ENCODE measurements at places on chromosomes 16 and 17. TPM values are rescaled to one million over a fixed set of nuclear protein-coding genes. Genes with fewer than 3 reads are reported as not detected.

MYLK3 gene
- total RNA-seq: 0.14 TPM

WSB1 gene
- total RNA-seq: 85.3 TPM

HOXB8 gene
- total RNA-seq: 7.3 TPM

PRSS22 gene
- 1.5 TPM for total RNA-seq

LGALS9B gene
- total RNA-seq: not detected

NUPR1 gene
- 11.2 TPM for total RNA-seq

ALDH3A1 gene
- 777 TPM for total RNA-seq

RAB37 gene
- 1.0 TPM for total RNA-seq

AOC3 gene
- 1.5 TPM for total RNA-seq

PLLP gene
- 1.4 TPM for total RNA-seq

CCL14 gene
- not detected for total RNA-seq

TMEM114 gene
- not detected for total RNA-seq

KRT25 gene
- total RNA-seq: not detected

MEIOB gene
- 1.3 TPM for total RNA-seq

TEKT5 gene
- not detected for total RNA-seq

REXO5 gene
- 4.9 TPM for total RNA-seq

ZNF19 gene
- 1.8 TPM for total RNA-seq

TGFB1I1 gene
- 38.0 TPM for total RNA-seq

VPS35 gene
- 79.3 TPM for total RNA-seq

UNC13D gene
- total RNA-seq: 6.2 TPM

ADGRG3 gene
- total RNA-seq: 0.52 TPM

All from A549 treated with Mapracorat at 1 μM for 4 hours (cell line).